Gastrocnemius medialis (tissue), 4 donors: ENCODE measurements at places on chromosomes 1 and 21.

GRCh38 chr1:221510793-221511503 is 230.9 kb downstream of the DUSP10 start:
- DNase-seq, result no peak

GRCh38 chr1:185598332-185598731 is 135.9 kb upstream of the HMCN1 start:
- no peak for DNase-seq

DNA sequence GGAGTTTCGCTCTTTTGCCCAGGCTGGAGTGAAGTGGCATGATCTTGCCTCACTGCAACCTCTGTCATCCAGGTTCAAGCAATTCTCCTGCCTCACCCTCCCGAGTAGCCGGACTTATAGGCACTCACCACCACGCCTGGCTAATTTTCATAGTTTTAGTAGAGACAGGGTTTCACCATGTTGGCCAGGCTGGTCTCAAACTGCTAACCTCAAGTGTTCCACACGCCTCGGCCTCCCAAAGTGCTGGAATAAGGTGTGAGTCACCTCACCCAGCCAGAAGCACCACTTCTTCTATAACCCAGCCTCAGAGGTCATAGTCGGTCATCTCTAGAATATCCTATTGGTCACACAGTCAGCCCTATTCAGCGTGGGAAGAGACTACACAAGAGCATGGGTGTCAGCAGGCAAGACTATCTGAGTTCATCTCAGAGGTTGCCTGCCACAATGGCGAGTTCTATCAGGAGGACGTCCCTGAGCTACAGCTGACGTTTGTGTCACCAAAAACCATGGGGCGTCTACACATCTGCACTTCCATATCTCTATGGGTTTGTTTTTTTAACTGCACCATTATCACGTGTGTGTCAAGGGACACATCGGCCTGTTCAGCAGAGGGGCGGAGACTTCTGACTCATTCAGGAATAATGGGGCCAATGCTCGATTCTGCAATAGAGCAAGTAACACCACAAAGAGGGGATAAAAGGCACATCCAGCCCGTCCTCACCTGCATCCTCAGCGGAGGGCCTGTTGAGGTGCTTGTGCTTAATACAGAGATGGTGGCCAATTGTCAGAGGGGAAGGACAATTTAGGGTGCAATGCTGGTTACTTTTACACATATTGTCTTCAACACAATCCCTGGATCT is 256.3 kb upstream of the IRF2BP2 start:
- peak; percentile 71 for DNase-seq

- DNase-seq, result no peak
Measured at GRCh38 chr21:24045775-24046215, 1561.5 kb downstream of the MRPL39 start.

DNA sequence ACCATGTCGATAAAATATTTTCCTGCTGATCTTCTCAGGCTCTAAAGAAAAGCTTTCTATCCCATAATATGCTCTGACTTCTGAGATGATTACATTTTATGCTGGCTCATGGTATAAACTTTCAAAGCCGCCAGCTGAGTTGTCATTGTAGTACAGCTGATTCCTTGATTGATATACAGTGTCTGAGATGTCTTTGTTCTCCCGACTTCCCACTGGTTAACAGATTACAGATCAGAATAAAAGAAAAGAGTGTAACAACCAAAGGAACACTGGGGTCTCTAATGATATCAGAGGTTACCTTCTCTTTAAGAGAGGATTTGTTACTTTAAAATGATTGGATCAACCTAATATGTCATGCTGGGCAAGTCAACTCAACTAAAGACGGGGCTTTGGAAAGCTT is 485.4 kb upstream of the LRRC7 start:
- no peak for DNase-seq

DNA sequence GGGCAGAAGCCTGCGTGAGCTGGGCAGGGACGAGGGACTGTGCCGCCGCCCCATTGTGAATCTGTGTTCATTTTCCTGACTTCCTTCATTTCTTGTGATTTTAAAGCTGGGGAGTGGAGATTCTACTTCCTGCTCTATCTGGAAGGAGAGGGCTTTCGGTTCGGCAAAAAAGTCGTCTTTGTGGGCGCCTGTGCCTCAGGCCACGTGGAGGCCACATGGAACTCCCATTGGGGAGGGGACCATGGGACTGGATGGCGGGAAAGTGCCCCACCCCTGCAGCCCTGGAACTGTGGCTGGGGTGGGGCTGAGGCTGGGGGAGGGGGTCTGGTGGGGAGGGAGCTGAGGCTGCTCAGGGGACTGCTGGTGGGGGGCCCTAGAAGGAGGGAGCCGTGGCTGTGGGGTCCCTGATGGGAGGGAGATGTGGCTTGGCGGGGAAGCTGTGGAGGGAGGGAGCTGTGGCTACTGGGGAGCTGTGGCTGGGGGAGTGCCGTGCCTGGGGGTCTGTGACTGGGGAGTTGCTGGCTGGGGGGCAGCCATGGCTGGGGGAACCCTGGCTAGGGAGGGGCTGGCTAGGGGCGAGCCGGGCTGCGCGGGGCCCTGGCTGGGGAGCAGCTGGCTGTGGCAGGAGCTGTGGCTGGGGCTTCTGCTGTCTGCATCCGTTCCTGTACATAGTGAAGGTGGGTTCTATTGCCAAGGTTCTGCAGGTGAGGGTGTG is 31.5 kb downstream of the COL18A1 start:
- no peak for DNase-seq

GRCh38 chr1:1797731-1798341 is 19.6 kb upstream of the NADK start:
- no peak for DNase-seq

DNA sequence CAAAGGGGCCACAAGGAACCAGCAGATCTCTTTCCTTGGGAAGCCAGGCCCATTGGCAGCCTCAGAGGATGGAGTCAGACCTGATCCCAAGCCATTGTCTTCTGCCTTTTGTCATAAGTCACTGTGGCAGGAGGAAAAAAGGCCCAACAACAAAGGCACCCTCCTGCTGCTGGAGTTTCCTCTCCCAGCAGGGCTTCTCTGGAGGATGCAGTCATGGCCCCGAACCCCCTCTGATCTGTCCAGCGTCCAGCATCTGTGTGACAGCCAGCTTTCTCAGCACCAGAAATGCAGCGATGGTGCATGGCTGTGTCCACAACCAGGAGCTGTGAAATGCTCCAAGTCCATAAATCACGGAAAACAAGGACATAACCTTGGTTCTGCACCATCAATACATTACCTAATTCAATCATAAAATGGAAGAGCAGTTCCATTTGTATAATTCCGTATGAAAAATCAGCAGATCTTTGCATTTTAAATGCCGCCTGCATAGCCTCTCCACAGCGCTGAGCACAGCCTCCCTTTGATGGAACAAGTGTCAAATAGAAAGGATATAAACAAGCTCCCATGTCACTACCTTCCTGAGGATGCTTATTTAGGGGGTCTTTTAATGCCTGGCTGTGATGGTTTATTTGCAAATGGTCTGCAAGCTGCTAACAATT is 30.6 kb downstream of the AJAP1 start:
- DNase-seq, result no peak

GRCh38 chr1:182962554-182963115 is 9.7 kb upstream of the SHCBP1L start:
- DNase-seq, result peak; percentile 85

GRCh38 chr1:208475951-208476845 is 232.0 kb upstream of the PLXNA2 start:
- no peak for DNase-seq

DNA sequence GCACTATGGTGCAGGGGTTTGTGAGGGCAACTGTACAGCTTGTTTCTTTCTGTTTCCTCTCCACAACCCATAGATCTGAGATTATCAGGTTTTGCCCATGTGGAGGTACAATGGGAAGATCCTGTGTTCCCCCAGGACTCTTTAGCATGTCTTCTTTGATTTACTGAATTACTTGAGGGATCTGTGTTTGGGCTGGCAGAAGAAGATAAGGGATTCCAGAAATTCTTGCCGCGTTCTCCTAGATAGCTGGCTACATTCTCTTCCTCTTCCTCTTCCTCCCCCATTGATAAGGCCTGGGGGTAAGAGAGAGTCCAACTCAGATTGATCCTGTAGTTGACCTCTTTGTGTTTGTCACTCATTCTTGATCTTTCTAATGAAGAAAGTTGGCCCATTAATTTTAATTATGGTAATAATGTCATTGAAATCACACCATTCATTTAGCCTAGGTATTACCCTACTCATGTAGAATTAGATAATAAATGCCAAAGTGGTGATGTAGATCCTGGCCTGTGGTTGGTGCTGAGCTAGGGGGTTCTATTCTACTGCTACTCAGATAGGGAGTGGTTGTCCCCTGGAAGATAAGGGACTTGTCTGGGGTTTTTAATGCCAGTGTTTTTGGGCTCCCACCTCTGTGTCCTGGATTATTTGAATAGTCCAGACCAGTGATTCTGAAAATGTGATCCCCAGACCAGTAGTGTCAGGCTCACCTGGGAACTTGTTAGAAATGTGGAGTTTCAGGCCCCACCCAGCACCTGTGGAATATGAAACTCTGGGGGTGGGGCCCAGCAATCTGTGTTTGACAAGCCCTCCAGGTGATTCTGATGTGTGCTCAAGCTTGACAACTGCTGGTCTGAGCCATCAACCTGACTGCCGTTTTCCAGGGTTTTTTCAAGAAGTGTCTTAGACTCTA is 122.2 kb downstream of the NOS1AP start:
- no peak for DNase-seq

DNA sequence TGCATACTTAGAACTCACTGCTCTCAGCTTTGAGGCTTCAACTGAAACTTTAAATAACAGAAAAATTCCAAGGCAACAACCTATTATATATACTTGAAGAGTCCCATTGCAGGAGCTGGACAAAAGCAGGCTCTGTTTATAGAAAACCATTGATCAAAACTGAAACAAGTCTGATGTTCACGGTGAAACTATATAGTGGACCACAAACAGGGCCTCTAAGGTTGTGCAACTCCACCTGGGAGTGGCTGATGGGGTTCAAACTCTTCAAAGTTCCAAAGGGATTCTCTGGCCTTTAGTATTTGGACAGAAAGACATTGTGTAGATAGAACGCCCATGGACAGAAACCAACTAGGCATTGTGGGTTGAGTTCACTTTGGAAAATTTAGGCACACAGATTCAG is 140.3 kb downstream of the ZC3H11B start:
- DNase-seq, result no peak

DNA sequence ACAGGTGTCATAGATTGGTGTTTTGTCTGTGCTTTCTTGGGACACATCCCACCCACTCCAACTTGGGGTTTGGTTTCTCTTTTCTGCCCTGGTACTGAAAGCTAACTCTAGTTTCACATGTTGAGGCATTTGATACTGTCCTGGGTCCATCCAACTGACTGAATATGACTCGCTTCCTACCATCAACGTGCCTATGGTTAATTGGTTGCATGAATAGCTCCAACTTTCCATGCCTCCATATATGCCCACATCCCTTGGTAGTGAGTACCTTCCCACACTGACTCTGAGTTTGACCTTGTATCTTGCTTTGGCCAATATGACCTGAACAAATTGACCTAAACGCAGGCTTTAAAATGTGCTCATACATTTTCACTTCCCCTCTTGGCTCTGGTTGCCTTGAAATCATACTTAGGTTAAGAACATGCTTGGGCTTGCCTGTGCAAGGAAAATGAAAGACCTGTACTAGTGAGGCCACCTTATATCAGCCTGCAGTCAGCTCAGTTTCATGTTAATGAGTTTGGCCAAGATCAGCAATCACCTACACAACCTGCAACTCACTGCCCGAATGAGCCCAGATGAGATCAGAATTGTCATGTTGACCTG is 81.0 kb upstream of the KCNK2 start:
- no peak for DNase-seq

DNA sequence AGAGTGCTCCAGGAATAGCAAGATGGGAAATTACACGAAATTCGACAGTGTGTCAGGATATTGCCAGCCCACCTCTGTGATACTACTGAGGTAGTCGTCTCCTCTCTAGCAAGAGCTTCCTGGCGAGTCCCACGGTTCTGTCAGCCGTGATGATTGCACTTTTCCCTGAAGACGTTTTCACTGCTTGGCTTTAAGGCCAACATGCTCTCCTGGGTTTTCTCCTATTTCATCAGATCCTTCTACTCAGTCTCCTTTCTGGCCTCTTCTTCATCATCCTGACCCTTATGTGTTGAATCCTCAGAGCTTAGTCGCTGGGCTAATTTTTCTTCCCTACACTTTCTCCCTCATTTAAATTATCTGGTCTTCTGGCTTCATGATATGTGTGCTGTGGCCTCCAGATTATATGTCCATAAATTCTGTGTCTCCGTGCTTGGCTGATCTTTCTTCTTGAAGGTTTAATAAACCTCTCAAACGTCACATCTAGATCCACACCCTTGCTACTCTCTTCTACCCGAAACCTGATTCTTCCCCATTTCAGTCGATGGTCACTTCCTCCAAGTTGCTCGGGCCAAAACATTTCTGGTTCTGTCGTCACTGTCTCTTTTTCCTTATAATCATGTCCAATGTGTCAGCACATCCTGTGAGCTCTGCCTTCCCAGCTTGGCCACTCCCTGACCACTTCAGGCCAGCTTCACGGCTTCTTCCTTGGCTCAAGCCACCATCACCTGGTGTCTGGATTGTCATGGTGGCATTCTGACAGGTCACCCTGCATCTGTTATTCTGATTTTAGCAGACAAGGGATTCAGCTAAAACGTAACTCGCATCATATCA is 12.2 kb downstream of the OR2B11 start:
- peak; percentile 23 for DNase-seq

GRCh38 chr1:85605484-85606413 is 25.2 kb downstream of the CCN1 start:
- no peak for DNase-seq
